CD4-positive, alpha-beta T cell treated with Interferon alpha-2 for 1 hour (primary cell): ENCODE measurements at places on chromosomes 3 and 15.

DNA sequence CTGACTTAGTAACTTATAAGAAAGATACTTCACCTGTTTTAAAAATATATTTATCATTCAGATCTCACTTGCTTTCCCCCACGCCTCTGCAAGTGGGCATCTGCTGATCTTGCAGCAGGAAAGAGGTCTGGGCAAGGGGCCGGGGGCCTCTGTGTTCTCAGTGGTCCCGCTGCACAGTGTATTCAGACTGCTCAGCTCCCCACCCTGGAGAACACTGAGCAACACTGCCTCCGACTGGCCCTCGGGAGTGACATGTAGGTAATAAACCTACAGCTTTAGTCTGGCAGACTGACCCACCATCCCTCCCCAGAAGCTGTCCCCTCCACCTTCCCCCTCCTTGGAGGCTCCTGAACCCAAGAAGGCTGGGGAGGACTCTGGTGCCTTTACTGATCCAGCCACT is 43.8 kb downstream of the GABRB3 start:
- no peak for DNase-seq

- DNase-seq = no peak
Observed at GRCh38 chr3:162507397-162507796, 1010.8 kb downstream of the OTOL1 start.

- no peak for DNase-seq
Observed at GRCh38 chr3:186946756-186947375, 16.5 kb downstream of the ST6GAL1 start.

- DNase-seq = no peak
Observed at GRCh38 chr3:23004971-23005370, 198.2 kb upstream of the UBE2E2 start.

- peak; percentile 87 for DNase-seq
Observed at GRCh38 chr15:74695597-74696397, at the start of gene EDC3. EDC3 (minus strand) TSS chr15:74696024; CDS start chr15:74675124, 20,900 bp downstream.

DNA sequence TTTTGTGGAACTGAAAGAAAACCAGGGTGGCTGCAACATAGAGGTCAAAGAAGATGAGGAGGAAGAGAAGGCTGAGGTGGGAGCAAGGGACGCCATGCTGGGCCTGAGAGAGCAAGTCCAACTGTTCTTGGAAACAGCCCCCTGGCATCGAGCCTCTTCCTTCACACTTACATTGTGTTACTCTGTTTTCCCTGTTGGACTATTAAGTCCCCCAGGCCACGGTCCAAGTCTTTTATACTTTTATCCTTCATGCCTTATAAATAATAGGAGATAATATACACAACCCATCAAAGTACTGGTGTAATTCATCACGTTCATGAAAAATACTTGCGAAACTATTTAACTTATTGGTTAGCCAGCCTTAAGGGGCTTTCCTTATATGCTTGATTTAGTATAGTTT is 79.3 kb downstream of the ATG7 start:
- DNase-seq = no peak

- DNase-seq = no peak
Observed at GRCh38 chr3:31714495-31715280, 182.0 kb downstream of the STT3B start.
